ENCODE measurements at places on chromosomes 6 and 20.
A peak's percentile ranks its signal among the peaks of the same experiment; 100 is the strongest.

DNA sequence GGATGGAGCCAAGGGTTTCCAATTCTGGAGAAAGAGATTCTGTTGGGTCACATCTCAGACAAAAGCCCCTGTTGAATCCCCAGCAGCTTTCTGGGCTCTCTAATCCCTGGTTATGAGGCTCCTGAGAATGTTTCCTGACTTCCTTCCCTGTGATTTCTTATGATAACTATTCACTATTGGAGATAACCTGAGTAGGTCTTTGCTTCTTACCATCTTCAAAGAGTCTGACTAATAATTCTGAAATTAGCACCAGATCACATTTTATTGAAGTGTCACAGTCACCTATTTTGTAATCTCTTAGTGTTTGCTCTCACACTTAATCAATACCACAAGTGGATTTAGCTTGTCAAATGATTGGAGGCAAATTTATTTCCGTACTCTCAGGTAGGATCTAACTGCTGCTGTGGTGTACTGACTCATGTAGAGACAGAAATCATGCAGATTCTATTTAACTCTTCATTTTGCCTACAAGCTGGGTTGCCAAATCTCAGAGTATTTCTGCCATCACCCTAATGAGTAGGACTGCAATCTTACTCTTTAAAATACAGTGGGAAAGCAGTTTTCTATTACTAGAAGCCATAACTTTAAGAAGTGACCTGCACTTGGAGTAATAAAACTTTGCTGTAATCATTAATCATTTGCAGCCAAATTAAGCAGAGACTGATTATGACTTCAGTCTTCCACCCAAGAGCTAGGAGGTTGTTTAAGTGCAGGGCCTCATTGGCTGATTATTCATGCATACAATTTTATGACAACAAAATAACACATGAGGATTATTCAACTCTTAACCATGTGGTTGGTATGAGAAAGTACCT, 422.1 kb downstream of the EPM2A start:
- no peak for DNase-seq

- DNase-seq, result peak; percentile 57
Observed at GRCh38 chr6:111096246-111096645, 8.9 kb downstream of the SLC16A10 start.

DNA sequence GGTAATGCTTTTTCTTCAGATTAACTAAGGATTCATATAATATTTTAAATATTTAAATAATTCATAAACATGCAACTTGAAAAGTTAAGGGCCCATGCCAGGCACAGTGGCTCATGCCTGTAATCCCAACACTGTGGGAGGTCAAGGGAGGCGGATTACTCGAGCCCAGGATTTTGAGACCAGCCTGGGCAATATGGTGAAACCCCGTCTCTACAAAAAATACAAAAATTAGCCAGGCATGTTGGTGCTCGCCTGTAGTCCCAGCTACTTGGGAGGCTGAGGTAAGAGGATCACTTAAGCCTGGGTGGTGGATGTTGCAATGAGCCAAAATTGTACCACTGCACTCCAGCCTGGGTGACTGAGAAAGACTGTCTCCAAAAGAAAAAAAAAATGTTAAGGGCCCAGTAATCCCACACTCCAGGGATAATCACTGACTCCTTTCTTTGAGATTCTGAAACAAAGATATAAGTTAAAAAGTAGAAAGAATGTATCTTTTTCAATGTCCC, 7.9 kb upstream of the RIN2 start:
- no peak for DNase-seq

GRCh38 chr6:1745814-1746213, 136.1 kb downstream of the FOXC1 start:
- no peak for DNase-seq

DNA sequence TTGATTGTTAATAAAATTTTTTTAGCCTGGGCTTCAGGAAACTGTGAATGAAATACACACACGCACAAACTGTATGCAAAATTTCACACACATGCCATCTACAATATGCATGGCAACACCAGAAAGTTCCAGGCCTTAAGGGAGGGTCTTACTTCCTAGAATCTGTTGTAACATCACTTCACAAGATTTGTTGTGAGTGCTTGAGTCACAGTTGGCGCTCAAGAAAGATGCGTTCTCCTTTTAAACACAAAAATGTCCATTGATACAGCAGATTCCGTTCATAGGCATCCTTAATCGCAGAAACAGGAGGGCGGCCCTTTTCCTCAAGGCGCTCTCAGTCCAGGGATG, 485 bp upstream of the RTF2 start:
- DNase-seq, result no peak

DNA sequence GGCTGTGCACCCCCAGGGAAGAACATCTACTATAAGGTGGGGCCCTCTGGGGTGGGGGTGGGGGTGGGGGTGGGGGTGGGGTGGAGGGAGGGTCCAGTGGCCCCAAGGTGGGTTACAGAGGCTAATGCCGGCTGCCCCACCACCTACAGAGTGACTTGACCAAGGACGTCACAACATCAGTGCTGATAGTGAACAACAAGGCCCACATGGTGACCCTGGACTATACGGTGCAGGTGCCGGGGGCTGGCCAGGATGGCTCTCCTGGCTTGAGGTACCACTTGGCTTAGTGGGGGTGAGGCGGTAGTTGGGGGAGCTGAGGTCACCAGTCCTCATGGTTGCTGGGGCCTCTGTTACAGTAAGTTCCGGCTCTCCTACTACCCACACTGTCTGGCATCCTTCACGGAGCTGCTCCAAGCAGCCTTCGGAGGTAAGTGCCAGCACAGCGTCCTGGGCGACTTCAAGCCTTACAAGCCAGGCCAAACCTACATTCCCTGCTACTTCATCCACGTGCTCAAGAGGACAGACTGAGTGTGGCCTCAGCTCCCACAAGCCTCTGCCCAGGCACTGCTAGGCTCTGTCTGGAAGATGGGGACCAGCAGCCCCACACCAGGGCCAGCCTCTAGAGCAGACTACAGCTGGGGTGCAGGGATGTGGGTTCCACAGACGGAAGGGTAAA, 2.8 kb downstream of the GNMT start:
- no peak for DNase-seq

DNA sequence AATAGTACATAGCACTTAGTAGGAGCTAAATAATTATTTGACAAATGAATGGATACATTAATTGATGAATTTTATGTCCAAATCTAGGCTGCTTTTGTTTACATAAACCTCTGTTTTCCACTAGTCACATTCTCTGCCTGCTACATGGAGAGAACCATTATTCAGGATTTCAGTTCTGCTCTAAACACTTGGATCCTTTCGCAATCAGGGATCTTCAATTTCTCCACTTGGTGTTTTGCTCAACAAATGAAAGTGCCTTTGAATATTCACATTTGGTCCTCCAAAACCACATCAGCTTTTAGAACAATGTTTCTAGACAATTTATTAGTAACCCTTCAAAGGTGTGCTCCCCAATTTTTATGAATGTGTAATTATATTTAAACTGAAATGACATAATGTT, 30.6 kb upstream of the HLA-DQB1 start:
- DNase-seq, result no peak

All from NCI-H1436 (cell line).